ENCODE measurements at places on chromosomes 4 and X. TPM values are rescaled to one million over a fixed set of nuclear protein-coding genes. Genes with fewer than 3 reads are reported as not detected.

- no peaks in the 10 kb centered on the region for H3K36me3 ChIP-seq
- DNase-seq, result no peak
- no peaks in the 10 kb centered on the region for H3K27me3 ChIP-seq
- no peak overlapping the region for H3K4me3 ChIP-seq
Observed at GRCh38 chrX:50718776-50719175, 95.2 kb downstream of the SHROOM4 start.

GRCh38 chr4:20046931-20047677 lies 204.6 kb upstream of the SLIT2 start:
- H3K4me1 ChIP-seq, result no peaks in the 10 kb centered on the region
- no peaks in the 10 kb centered on the region for H3K27me3 ChIP-seq

GRCh38 chr4:186622788-186623464 lies 67.6 kb upstream of the MTNR1A start:
- H3K36me3 ChIP-seq, result peaks cover 43% of the 10 kb centered on the region
- peak; percentile 38 for DNase-seq
- peaks cover 32% of the 10 kb centered on the region for H3K4me1 ChIP-seq
- H3K27ac ChIP-seq, result no peak overlapping the region

GRCh38 chr4:7740866-7741525 lies 198.7 kb downstream of the AFAP1 start:
- H3K4me3 ChIP-seq, result no peak overlapping the region
- no peaks in the 10 kb centered on the region for H3K4me1 ChIP-seq
- no peaks in the 10 kb centered on the region for H3K27me3 ChIP-seq
- H3K27ac ChIP-seq, result no peak overlapping the region

PF4V1 gene
- total RNA-seq, result not detected

GABRG1 gene
- not detected for total RNA-seq

DNA sequence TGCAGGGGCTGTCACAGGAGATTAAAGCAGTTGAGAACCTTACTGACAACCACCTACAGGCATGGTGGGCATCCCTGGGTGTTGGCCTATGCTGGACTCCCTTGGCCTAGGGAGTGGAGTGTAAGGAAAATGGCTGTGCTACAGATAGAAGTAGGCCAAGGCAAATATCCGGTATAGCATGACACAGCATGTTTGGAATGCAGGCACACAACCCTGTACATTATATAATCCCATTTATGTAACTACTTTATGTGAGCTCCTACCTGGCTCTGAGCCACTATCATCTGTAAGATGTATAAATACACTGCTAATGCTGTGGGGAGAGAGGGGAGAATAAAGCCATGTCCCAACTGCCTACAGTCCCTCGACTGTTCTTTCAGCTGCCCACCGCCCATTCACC lies 38.7 kb upstream of the KCTD8 start:
- no peak overlapping the region for H3K27ac ChIP-seq
- H3K4me1 ChIP-seq, result no peaks in the 10 kb centered on the region
- no peaks in the 10 kb centered on the region for H3K36me3 ChIP-seq
- no peaks in the 10 kb centered on the region for H3K27me3 ChIP-seq
- no peak overlapping the region for H3K4me3 ChIP-seq

ASB5 gene
- 7.7 TPM for total RNA-seq

GRCh38 chrX:112846187-112846586 lies 5.6 kb upstream of the AMOT start:
- DNase-seq, result no peak
- no peak overlapping the region for H3K4me3 ChIP-seq
- H3K36me3 ChIP-seq, result no peaks in the 10 kb centered on the region
- H3K27ac ChIP-seq, result no peak overlapping the region
- no peaks in the 10 kb centered on the region for H3K27me3 ChIP-seq
- H3K4me1 ChIP-seq, result peaks cover 2% of the 10 kb centered on the region

DNA sequence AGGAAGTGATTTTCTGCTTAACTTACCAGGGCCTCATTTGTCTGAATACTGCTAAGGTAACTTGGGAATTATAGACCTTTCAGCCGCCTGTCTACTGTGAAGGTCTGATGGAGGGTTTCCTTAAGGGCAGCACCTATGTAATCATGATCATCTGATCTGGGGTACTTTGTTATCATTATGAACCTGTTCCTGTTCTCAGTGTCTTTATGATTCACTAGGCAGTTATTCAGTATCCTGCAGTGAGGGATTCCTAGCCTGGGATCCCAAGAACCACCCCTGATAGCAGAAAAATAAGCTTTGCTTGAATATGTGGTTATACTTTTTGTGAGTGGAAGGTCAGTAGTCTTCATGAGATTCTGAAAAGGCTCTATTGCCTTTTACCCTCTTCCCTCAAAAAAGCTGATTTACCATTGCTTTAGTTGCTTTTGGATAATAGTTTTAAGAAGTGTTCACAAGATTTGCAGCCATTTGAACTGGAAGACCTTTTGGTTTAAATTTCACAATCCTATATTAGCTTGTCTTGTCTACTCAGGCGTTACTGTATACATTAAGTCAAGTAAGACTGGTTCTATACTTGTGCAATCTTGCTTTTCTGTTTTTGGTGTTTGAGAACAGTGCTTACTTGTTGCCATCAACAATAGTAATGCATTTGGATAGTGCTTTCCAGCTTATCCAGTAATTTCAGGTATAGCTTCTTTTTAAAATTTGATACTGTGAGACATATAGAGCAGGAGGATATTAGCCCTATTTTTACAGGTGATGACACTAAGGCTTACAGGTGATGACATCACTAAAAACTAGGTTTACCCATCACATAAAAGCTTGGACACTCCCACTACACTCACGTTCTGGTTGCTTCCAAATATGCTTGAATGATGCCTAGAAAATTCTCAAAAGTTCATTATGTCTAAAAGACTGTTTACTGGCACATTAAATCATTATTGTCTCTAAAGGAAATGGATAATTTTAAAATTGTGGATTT lies 60.0 kb downstream of the FHIP1A start:
- DNase-seq, result no peak
- no peaks in the 10 kb centered on the region for H3K27me3 ChIP-seq
- no peaks in the 10 kb centered on the region for H3K36me3 ChIP-seq
- H3K4me3 ChIP-seq, result no peak overlapping the region
- no peak overlapping the region for H3K27ac ChIP-seq

GRCh38 chr4:2042204-2042946 lies 16.8 kb upstream of the NAT8L start:
- no peak for DNase-seq
- H3K27ac ChIP-seq, result no peak overlapping the region
- H3K36me3 ChIP-seq, result no peaks in the 10 kb centered on the region

DNA sequence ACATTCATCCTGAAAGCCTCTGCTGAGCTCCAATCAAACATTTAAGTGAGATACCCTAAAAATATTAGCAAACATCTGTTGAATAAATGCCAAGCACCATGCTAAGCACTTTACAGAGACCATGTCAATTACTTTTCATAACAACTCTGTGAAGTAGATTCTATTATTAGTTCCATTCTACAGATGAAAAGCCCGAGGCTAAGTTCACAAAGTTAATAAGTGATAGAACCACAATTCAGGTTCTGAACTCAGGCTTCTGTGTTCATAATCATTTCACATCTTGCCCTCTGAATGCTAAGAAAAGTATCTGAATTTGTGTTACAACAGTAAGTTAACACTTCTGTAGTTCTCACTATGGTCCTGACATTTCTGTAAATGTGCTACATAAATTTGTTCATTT lies 27.4 kb downstream of the SEL1L3 start:
- no peaks in the 10 kb centered on the region for H3K36me3 ChIP-seq
- H3K4me1 ChIP-seq, result no peaks in the 10 kb centered on the region

DNA sequence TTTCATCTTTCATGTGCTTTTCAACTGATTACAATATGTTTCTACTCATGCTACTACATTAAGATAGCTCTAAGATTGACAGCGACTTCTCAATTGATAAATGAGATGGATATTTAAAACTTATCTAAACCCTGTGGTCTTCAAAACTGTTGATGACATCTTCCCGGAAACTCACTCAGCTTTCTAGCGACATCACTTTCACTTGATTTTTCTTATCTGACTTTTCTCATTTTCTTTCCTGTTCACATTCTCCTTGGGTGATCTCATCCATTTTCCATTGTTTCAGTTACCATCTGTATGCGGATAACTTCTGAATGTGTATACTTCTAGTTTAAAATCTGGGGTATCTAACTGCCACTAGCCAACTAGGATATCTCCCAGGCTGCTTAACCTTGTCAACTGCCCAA lies 3.1 kb downstream of the POLR2B start:
- peaks cover 32% of the 10 kb centered on the region for H3K36me3 ChIP-seq
- no peak for DNase-seq
- no peaks in the 10 kb centered on the region for H3K27me3 ChIP-seq
- no peak overlapping the region for H3K27ac ChIP-seq
- H3K4me1 ChIP-seq, result peaks cover 38% of the 10 kb centered on the region

DNA sequence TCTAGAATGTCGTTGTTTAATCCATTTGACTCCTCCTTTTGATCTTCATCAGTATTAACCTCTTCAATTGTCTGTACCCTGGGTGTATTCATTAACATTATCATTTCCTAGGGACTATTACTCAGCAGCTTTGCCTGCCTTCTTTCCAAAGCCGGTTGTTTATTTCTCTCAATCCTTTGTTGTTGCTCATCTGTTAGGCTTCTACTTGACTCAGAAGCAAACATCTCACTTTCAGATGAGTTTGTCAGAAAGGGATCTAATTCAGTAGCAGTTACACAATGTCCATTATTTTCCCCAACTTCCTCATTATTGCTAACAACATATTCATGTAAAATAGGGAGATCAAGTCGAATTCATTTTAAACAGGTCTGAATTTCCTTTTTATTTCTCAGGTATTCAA lies 22.1 kb upstream of the HSD17B10 start:
- H3K4me3 ChIP-seq, result no peak overlapping the region
- no peaks in the 10 kb centered on the region for H3K4me1 ChIP-seq
- no peak for DNase-seq
- H3K27me3 ChIP-seq, result peaks cover 49% of the 10 kb centered on the region
- H3K27ac ChIP-seq, result no peak overlapping the region

CSAG3 gene
- total RNA-seq, result not detected
